ENCODE measurements at places on chromosomes 2 and 18. TPM values are rescaled to one million over a fixed set of nuclear protein-coding genes. Genes with fewer than 3 reads are reported as not detected.

Gene XDH
- total RNA-seq = 0.36 TPM

Gene COL4A4
- total RNA-seq = not detected

Gene TPO
- total RNA-seq = not detected

Gene TMEM17
- not detected for total RNA-seq

Gene CDCA7
- 0.62 TPM for total RNA-seq

Gene HIBCH
- 25.0 TPM for total RNA-seq

Gene TPGS2
- 53.5 TPM for total RNA-seq

Gene AQP12B
- not detected for total RNA-seq

Gene SKOR2
- not detected for total RNA-seq

Gene HOXD8
- not detected for total RNA-seq

Gene TCF7L1
- not detected for total RNA-seq

Gene ADI1
- 39.6 TPM for total RNA-seq

Gene ALPI
- total RNA-seq = not detected

Gene UCN
- total RNA-seq = 5.7 TPM

Gene SCYGR4
- total RNA-seq = not detected

Gene SLC23A3
- 1.0 TPM for total RNA-seq

Gene ZBTB7C
- total RNA-seq = not detected

Gene CD8A
- 1.4 TPM for total RNA-seq

Gene CFAP65
- total RNA-seq = not detected

Gene INPP5D
- total RNA-seq = 159 TPM

Gene KLF7
- 25.4 TPM for total RNA-seq

All from naive thymus-derived CD4-positive, alpha-beta T cell (primary cell).